ENCODE measurements at places on chromosomes 2 and 18.

DNA sequence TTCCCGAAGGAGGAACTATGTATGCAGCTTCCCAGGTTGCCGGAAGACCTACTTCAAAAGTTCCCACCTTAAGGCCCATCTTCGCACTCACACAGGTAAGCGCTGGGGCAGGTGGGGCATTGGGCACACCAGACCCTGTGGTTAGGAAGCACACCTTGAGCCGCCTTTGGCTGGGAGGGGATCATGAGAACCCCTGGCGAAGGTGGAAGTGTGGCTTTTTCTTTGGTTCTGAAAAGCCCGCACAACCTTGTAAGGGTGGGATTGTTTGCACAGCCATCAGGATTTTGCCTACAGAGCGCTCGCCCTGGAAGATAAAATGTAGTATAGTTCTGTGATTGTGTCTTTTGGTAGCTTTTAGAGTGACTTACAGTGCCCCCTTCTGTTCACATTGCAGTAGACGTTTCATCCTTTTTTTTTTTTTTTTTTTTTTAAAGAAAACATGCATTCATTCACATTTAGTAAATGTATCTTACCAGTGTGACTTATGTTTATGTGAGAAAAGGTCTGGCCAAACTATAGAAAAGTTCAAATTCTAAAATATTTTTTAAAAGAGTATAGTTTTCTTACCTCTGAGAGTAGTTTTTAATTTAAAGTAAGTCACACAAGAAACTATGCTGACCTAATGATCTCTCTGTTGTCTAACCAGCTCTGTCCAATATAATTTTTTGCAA lies 5.3 kb downstream of the KLF11 start:
- no peak for DNase-seq

DNA sequence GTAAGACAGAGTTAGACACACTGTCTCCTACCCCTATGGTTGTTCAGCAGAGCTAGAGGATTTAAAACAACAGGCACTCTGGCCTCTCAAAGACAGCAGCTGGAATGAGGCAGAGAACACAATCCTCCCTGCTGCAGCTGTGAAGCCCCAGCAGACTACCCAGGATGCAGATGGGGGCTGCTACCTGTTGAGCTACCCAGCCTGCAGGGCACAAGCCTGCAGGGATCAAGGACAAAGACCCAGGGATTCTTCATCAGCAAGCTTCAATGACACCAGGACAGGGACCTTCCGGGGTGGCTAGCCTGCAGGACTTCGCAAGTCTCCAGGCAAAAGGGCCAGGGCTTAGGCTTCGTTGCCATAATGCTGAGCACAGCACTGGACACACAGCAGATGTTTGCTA lies 27.2 kb downstream of the GALNT14 start:
- DNase-seq, result no peak

- DNase-seq, result no peak
These were observed 43.0 kb downstream of the FIGN start for GRCh38 chr2:163692611-163693482.

DNA sequence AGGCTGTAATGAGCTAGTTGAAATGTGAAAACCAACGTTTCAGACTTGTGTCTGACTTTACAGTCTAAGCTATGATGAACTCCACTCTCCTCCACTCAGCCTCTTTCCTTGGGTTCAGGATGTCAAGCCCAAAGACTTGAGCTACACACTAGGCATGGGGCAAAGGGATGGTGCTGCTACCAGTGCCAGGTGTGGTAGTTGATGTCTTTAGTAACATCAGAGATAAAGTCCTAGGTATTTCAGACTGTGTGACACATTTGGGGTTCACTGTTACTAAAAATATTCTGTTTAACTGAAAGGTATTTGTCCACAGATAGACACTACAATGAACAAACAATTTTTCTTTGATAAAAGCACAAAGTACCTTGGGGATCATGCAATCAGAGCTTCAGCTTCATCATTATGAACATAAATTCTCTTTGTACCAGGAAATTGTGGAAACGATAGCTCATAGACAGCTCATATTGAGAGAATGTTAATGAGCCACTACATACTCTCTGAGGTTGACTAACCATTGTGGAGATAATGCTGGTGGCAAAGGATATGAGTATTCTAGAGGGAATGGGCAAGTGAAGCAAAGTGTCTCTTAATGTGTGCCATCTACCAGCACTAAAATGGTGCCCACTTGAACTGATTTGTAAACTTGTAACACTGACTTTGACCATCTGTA lies 253.7 kb upstream of the THUMPD2 start:
- DNase-seq, result no peak

GRCh38 chr2:25372405-25373268 lies 30.9 kb upstream of the DNMT3A start:
- DNase-seq, result no peak

GRCh38 chr2:205682971-205683501 lies 735 bp downstream of the NRP2 start:
- DNase-seq, result no peak

GRCh38 chr2:72293620-72294019 lies 146.0 kb upstream of the CYP26B1 start:
- no peak for DNase-seq

GRCh38 chr18:2948038-2948437 lies 64.9 kb downstream of the LPIN2 start:
- DNase-seq, result no peak

- DNase-seq, result no peak
These were observed 110.4 kb downstream of the FMNL2 start for GRCh38 chr2:152445375-152445774.

GRCh38 chr18:78798402-78799175 lies 181.0 kb upstream of the SALL3 start:
- no peak for DNase-seq

DNA sequence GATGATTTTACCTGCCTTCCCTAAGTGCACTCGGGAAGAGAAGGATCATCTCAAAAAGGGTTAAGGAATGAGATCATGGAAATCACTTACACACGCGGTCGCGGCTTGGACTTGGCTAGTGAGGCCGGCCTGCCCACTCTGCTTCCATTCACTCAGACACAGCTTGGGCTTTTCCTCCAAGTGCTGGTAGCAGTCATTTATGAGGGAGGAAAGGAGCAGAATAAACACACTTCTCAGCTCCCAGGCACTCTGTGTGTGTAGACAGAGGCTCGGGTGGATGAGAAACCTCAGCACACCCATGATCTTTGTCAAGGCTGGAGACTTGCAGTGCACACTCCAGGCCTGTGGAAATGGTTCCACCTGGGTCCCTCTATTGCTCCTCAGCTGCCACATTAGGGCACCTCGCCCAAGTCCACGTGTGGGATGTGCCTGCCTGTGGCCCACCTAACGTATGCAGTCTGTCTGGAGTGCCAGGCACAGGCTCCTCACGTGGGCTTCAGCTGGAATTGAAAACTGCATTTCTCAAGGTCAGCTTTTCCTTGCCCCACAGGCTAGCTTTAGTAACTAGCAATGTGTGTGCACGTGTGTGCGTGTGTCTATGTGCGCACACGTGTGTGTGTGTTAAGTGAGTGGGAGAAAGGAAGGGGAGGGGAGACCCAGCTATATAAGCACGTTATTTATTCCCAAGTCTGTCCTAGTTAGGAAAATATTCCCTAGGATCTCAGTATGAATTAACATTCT lies 288.4 kb downstream of the SOX11 start:
- no peak for DNase-seq

DNA sequence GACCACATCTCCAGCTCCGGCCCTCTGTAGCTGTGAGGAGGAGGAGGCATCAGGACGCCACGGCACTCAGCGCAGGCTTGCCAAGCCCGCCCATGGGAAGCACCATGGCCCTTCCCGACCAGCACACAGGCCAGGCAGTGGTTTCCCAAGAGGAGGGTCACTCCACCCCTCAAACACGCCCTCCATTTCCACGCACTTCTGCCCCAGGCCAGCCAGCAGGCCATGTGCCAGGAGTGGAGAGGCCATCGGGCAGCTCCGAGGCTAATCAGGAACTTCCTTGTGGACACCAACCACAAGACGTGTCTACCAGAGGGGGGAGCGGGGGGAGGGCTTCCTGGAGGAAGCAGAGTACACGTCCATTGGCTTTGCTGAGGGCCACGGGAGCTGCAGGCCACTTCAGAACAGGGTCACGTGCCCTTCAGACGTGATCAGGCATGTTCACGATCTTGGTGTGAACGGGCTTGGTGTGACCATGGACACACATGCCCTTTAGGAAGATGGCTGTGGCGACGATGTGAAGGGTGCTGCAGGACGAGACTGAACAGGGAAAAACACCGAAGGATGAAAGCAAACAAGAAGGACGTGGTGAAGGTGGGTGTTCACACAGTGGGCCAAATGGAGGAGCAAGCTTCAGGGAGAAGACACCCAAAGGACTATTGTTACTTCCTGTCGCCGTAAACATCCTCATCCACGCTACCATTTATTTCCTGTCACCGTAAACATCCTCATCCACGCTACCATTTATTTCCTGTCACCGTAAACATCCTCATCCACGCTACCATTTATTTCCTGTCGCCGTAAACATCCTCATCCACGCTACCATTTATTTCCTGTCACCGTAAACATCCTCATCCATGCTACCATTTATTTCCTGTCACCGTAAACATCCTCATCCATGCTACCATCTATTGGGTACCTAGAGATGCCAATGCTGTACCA lies 6.5 kb upstream of the MTERF4 start:
- no peak for DNase-seq

- no peak for DNase-seq
These were observed 134.1 kb downstream of the ANKRD44 start for GRCh38 chr2:197176522-197176921.

GRCh38 chr2:237154082-237154638 lies 68.5 kb downstream of the COPS8 start:
- DNase-seq, result no peak

- DNase-seq, result no peak
These were observed 86.1 kb upstream of the ITPRID2 start for GRCh38 chr2:181805228-181806038.

- DNase-seq, result no peak
These were observed 14.4 kb upstream of the SLC4A5 start for GRCh38 chr2:74357627-74358026.

GRCh38 chr2:145154731-145155130 lies 634.8 kb upstream of the ZEB2 start:
- DNase-seq, result no peak

DNA sequence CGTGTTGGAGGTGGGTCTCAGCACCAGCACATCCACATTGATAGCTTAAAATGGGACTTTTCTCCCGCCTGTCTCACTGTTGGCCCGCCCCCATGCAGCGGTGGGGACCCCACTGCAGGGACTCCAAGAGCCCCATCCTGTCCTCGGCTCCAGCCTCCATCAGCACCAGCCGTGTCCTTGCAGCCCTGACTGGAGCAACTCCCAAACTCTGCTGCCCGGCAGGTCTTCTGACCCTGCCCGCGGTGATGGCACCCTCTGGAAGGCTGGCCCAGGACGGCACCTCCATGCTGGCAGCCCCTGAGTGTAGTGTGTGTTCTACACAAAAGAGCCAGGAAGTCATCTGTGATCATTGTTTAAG lies 41.6 kb upstream of the KCNG2 start:
- DNase-seq, result no peak

DNA sequence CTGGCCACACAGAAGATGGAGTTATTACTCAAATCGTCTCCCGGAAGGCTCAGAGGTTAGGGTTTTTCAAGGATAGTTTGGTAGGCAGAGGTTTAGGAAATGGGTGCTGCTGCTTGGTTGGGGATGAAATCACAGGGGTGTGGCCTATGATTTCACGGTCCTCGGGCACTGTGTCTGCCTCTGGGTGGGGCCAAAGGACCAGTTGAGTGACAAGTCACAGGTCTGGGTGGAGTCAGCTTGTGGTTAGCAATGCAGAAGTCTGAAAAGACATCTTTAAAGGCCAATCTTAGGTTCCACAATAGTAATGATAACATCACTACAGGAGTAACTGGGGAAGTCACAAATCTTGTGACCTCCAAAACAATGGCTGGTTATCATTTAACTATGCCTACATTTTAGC lies 387.8 kb downstream of the ZNF521 start:
- DNase-seq, result no peak

DNA sequence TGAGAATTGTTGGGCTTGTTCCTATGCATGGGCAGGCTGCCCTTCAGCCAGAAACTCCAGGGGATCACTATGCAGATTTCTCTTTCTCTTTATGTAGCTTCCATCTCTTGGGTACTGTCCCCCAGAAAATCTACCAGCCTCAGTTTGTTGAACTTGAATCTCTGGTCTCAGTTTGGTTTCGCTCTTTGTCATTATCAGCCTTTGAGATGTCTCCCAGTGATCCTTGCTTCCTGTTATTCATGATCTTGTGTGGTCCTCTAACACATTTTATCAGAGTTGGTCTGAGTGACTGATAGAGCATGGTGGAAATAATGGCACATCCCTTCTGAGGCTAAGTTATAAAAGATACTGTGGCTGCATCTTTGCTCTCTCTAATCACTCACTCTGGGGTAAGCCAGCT lies 7.8 kb downstream of the TMEM87B start:
- DNase-seq, result no peak

DNA sequence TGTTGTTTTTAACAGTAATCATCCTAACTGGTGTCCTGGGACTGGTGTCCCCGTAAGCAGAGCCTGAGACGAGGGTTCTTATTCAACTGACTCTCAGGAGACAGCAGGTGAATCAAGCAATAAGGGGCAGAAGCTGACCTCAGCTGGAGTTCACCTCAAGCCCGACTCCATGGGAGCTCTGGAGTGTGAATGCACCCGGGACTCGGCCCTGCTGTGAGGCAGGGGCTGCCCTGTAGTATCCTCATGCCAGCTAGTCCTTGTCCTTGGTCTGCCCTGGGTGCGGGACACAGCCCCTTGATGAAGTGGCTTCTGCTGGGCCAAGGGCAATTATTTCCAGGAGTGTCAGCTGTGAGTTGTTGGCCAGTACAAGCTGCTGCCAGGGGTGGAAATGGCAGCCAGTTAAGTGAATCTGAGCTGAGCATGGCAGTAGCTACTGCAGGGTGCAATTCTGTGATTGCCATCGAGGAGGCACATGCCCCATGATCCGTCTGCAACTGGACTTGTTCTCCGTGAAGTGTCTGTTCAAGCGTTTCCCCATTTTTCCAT lies 54.9 kb upstream of the OTOS start:
- no peak for DNase-seq

DNA sequence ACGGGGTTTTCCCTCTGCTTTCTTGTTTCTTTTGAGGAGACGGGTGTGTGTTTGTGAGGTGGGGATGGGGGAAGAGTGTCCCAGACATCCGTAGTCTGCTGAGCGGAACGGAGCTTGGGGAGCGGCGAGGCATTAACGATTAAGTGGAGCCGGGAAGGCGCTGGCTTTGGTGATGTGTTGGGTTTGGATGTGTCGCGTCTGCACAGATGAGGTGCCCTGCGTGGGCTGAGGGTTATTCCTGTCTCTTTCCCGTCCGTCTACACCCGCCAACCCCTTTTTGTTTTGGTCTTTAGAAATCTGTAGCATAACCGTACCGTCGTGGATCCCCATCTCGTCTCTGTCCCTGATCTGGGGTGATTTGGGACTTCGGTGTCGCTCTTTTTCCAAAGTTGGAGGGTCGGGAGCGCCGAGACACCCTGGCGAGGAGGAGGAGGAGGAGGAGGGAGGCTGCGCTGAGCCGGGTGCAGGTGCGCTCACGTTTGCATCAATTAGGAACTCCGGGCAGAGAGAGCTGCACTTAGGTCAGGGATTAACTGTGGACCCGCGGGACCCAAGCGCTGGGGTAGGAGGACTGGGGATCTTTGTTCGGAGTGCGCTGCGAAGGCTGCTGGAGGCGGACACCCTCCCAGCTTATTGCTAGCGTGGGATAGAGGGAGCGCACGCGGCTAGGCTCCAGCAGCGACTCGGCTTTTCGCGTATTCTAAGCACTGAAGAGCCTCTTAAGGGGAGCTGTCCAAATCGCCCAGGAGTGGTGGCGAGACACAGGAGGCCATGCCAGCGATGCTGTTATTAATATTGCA lies 720.3 kb downstream of the DPP10 start:
- no peak for DNase-seq

GRCh38 chr18:57436191-57436964 lies 1.2 kb downstream of the ONECUT2 start:
- no peak for DNase-seq

Measured in substantia nigra (tissue), 51 donors.